CD14-positive monocyte (primary cell): ENCODE measurements at places on chromosomes 3 and 15. TPM values are rescaled to one million over a fixed set of nuclear protein-coding genes. Genes with fewer than 3 reads are reported as not detected.
A peak's percentile ranks its signal among the peaks of the same experiment; 100 is the strongest.

DNA sequence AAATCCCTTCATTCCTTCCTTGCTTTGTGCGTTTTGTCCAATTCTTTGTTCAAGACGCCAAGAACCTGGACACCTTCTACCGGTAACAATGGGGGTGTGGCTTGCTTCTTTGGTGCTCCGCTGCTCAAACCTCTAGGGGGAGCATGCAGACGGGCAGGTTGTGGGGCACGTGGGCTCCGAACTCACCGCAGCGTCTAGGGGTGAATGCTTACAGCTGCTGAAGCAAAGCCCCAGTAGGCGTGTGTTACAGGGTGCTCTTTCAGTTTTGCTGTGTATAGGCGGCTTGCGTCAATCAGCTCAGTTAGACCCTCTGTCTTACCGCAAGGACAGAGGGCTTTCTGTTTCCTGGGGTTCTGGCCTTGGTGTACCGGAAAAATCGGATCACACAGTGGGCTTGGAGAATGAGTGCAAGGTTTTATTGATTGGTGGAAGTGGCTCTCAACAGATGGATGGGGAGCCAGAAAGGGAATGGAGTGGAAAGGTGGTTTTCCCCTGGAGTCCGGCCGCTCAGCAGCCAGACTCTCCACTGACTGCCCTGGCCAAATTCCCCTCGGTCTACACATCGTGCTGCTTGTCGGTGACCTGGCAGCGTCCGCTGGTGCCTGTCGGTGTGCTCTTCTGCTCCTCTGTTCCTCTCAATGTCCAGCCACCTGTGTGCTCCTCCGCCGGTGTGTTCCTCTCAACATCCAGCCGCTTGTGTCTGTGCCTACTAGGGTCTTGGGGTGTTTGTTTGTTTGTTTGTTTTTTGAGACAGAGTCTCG, 1.2 kb upstream of the LRRC34 start:
- peak; percentile 41 for DNase-seq

GRCh38 chr15:57541805-57542504, 49.7 kb upstream of the MYZAP start:
- DNase-seq = peak; percentile 24

Gene POLR2H
- 21.7 TPM for polyA plus RNA-seq

- peak; percentile 66 for DNase-seq
Measured at GRCh38 chr3:136708333-136708985, 43.7 kb downstream of the STAG1 start.

DNA sequence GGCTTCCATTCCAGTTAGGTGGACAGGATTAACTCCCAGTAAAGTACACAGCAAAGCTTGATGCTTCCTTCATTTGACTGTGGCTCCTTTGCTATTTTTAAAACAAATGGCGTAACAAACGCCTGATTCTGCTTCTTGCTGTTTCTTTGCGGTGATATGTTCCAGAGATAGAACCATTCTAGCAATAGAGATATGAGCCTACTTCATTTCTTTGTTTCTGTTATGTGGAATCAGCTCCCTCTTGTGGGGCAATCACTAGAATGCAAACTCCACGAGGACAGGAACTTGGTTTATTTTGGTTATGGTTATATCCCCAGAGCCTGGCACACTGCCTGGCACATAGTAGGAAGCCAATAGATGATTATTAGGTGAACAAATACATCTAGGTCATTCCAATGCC, 122.6 kb upstream of the SLC6A11 start:
- no peak for DNase-seq
